ENCODE measurements at places on chromosomes 13 and 19.

GRCh38 chr13:79423801-79424642, 18.0 kb upstream of the RBM26 start:
- H3K27me3 ChIP-seq = no peaks in the 10 kb centered on the region
- H3K27ac ChIP-seq = no peak overlapping the region
- H3K4me1 ChIP-seq = no peaks in the 10 kb centered on the region
- H3K36me3 ChIP-seq = no peaks in the 10 kb centered on the region
- no peak for DNase-seq
- no peak overlapping the region for H3K4me3 ChIP-seq

DNA sequence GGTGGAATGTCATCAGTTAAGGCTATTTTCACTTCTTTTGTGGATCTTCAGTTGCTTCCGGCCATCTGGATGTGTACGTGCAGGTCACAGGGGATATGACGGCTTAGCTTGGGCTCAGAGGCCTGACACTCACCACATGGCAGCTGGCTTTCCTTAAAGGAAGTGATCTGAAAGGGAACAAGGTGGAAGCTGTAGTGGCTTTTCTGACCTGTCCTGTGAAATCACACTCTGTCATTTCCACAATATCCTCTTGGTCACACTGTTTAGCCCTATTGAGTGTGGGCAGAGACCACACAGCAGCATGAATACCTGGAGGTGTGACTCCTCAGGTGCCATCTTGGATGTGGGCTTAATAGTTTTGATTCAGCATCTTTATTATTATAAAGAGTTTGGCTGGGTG, 4.5 kb upstream of the BAX start:
- H3K4me3 ChIP-seq = no peak overlapping the region
- no peaks in the 10 kb centered on the region for H3K27me3 ChIP-seq
- peaks cover 4% of the 10 kb centered on the region for H3K4me1 ChIP-seq
- no peaks in the 10 kb centered on the region for H3K36me3 ChIP-seq
- no peak for DNase-seq

DNA sequence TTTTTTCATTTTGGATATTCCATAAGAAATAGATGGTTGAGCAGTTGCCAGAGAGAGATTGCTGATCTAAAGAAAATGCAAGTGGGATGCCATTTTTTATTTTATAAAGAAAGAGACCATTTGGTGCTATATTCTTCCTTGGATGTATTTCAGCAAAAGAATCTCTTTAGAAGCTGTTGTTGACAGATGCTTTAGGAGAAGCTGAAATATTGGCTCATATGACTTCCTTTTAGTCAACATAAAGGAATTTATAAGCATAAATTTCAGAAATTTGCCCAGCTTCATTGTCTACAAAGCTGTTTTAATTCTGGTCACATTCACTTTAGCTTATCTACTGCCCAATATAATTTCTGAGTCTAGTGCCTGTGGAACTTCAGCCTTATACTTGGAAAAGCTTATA, 36.9 kb downstream of the POLR1D start:
- DNase-seq = no peak
- no peak overlapping the region for H3K27ac ChIP-seq
- no peak overlapping the region for H3K4me3 ChIP-seq
- H3K4me1 ChIP-seq = no peaks in the 10 kb centered on the region
- H3K27me3 ChIP-seq = no peaks in the 10 kb centered on the region

GRCh38 chr19:31908080-31908479, 437.3 kb upstream of the ZNF507 start:
- H3K4me3 ChIP-seq = no peak overlapping the region
- H3K27me3 ChIP-seq = peaks cover 10% of the 10 kb centered on the region
- no peaks in the 10 kb centered on the region for H3K36me3 ChIP-seq
- no peak for DNase-seq
- no peak overlapping the region for H3K27ac ChIP-seq

- H3K27ac ChIP-seq = no peak overlapping the region
- no peaks in the 10 kb centered on the region for H3K27me3 ChIP-seq
- no peak for DNase-seq
- H3K36me3 ChIP-seq = no peaks in the 10 kb centered on the region
Measured at GRCh38 chr19:824885-825284, 2.8 kb upstream of the AZU1 start.

DNA sequence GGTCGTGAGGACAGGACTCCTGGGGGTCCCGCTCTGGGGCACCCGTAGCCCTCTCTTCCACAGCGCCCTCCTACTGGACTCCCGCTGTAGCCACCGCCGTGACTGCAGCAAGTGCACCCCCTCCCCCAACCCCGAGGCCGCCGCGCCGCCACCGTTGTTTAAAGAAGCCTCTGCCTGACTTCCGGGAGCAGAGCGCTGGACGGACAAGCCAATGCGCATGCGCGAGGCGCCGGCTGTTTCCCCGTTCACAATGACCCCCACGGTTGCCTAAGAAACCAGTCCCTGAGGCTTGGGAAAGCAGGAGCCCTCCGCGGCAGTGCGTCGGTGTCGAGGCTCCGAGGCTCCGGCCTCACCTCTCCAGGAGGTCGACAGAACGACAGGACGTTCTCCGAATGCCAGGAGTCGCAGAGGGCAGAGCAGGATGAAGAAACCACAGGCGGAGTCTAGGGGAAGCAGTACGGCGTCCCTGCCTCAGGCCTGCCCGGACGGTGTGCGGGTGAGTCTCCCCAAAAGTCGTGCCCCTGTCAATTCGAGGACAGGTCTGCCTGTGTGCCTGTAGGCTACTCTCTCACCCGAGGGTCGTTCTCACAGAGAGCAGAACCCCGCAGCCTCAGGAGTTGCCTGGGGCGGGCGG, 70.5 kb upstream of the ZNF420 start:
- H3K4me3 ChIP-seq = no peak overlapping the region
- no peak for DNase-seq
- H3K27me3 ChIP-seq = no peaks in the 10 kb centered on the region
- no peaks in the 10 kb centered on the region for H3K4me1 ChIP-seq
- no peak overlapping the region for H3K27ac ChIP-seq

DNA sequence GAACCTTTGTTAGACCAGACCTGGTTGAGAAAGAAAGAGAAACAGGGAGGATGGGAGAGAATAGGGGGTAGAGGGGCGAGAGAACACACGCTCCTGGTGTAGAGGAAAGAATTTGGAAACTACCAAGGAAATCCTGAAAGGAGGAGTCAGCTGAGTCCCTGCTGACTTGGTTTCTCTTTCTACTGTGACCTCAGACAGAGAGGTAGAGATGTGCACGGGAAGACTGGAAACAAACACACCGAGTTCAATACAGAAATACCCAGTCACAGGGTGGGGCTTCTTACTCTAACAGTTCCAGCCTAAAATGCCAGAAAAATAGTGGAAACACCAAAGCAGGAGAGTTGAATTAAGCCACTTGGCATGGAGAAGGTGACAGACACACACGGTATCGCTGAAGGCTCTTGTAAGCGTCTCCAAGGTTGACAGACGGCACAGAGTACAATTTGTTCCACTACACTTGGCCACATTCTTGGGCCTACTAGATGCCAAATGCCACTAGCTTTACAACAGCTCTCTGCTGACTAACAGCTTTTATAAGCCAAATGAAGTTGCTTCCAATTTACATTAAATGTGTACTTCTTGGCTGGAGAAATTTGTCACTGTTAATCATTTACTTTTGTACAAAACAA, 28.1 kb downstream of the LATS2 start:
- peak overlapping the region; percentile 44 for H3K27ac ChIP-seq
- no peak for DNase-seq
- peaks cover 19% of the 10 kb centered on the region for H3K36me3 ChIP-seq
- H3K4me3 ChIP-seq = no peak overlapping the region

- H3K36me3 ChIP-seq = peaks cover 14% of the 10 kb centered on the region
- H3K4me3 ChIP-seq = peak overlapping the region; percentile 95
- H3K27me3 ChIP-seq = peaks cover 28% of the 10 kb centered on the region
- H3K4me1 ChIP-seq = peaks cover 9% of the 10 kb centered on the region
Measured at GRCh38 chr19:38386971-38387549, 774 bp downstream of the GGN start.

GRCh38 chr19:3855320-3855719, 13.5 kb downstream of the ZFR2 start:
- DNase-seq = no peak
- H3K27ac ChIP-seq = no peak overlapping the region
- no peaks in the 10 kb centered on the region for H3K4me1 ChIP-seq
- H3K4me3 ChIP-seq = no peak overlapping the region

- no peaks in the 10 kb centered on the region for H3K36me3 ChIP-seq
- H3K4me1 ChIP-seq = peaks cover 25% of the 10 kb centered on the region
- peaks cover 6% of the 10 kb centered on the region for H3K27me3 ChIP-seq
- peak; percentile 75 for DNase-seq
Measured at GRCh38 chr13:21060338-21061028, 903 bp downstream of the LATS2 start.

GRCh38 chr13:109485136-109485794, 301.1 kb downstream of the IRS2 start:
- no peaks in the 10 kb centered on the region for H3K36me3 ChIP-seq
- no peaks in the 10 kb centered on the region for H3K27me3 ChIP-seq
- H3K27ac ChIP-seq = no peak overlapping the region
- H3K4me3 ChIP-seq = no peak overlapping the region
- no peak for DNase-seq
- no peaks in the 10 kb centered on the region for H3K4me1 ChIP-seq

GRCh38 chr19:23512151-23512925, 117.1 kb upstream of the ZNF91 start:
- H3K27ac ChIP-seq = no peak overlapping the region
- no peaks in the 10 kb centered on the region for H3K36me3 ChIP-seq
- no peak for DNase-seq

DNA sequence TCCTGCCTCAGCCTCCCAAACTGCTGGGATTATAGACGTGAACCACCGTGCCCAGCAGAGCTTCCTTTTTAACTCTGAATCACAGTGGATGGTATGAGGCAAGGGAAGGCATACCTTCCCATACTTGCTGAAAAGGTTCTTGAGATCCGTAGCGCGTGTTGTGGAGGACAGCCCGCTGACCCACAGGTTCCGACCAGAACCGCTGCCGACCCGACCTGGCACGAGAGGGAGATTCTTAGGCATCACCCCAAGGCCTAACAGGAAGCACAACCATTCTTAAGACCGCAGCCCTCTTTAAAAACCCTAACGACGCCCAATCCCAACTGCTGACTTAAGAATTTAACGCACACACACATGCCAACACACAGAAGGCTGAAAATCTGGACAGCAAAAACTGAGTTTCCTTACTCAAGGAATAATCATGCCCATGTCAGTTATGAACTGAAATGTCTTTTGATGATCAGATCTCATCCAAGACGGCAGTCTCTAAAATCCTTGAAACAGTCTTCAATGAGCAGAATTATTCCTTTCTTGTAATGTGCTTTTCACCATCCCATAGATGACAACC, 12.6 kb downstream of the SAFB2 start:
- no peak for DNase-seq
- H3K4me3 ChIP-seq = no peak overlapping the region
- H3K27ac ChIP-seq = no peak overlapping the region
- no peaks in the 10 kb centered on the region for H3K27me3 ChIP-seq

DNA sequence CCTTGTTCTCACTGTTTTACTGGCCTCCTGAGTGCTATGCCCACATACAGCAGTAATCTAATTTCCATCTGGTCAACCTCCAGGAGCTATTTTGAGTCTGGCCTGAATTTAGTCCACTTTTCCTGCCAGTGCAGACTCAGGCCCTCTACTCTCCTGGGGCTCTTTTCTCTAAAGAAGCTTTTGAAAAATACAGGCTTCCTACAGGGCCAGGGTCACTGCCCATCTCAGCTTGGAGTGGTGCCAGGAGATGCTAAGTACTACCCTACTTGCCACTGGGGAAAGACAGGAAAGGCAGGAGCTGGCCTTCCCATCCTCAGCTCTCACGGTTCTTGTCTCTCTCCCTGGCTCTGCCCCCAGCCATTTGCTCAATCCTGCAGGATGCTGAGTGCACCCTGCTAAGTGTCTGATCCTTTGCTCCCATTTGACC, 101.7 kb upstream of the SERP2 start:
- peaks cover 10% of the 10 kb centered on the region for H3K27me3 ChIP-seq
- no peaks in the 10 kb centered on the region for H3K36me3 ChIP-seq
- H3K27ac ChIP-seq = no peak overlapping the region
- no peak for DNase-seq
- H3K4me1 ChIP-seq = peaks cover 30% of the 10 kb centered on the region
- H3K4me3 ChIP-seq = no peak overlapping the region

DNA sequence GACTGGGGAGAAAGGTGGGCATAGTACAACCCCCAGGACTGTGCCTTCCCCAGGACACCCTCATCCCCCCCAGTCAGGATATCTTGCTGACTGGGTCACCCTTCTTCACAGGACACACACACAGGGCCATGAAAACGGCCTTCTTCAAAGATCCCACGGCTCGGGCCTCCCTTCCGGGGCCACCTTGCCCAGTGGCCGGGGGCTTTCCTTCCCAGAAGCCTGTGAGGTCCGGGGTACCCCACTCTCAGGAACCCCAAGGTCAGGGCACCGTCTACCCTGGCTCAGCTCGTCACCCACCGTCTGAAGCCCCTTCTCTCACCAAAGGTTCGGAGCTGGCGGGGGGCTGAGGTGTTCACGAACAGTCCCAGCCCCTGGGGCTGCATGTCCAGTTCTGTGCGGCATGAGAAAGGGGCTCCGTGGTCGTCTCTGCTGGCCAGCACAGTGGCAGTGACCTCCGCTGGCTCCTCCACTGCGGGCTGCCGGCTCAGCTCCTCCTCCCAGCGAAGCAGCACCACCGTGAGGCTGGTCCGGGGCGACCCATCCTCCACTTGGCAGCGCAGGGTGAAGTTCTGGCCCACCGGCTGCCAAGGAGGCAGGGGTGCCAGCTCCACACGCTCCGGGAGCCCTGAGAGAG, 2.1 kb upstream of the RAVER1 start:
- H3K4me3 ChIP-seq = no peak overlapping the region
- no peak overlapping the region for H3K27ac ChIP-seq
- DNase-seq = no peak
- peaks cover 13% of the 10 kb centered on the region for H3K4me1 ChIP-seq

- DNase-seq = no peak
- no peaks in the 10 kb centered on the region for H3K36me3 ChIP-seq
- H3K27me3 ChIP-seq = no peaks in the 10 kb centered on the region
- no peaks in the 10 kb centered on the region for H3K4me1 ChIP-seq
- no peak overlapping the region for H3K27ac ChIP-seq
Measured at GRCh38 chr19:7980168-7980567, 25.3 kb downstream of the ELAVL1 start.

- no peaks in the 10 kb centered on the region for H3K27me3 ChIP-seq
- no peak overlapping the region for H3K27ac ChIP-seq
- no peak for DNase-seq
- H3K36me3 ChIP-seq = peaks cover 5% of the 10 kb centered on the region
Measured at GRCh38 chr13:100461309-100462030, 127.1 kb downstream of the GGACT start.

DNA sequence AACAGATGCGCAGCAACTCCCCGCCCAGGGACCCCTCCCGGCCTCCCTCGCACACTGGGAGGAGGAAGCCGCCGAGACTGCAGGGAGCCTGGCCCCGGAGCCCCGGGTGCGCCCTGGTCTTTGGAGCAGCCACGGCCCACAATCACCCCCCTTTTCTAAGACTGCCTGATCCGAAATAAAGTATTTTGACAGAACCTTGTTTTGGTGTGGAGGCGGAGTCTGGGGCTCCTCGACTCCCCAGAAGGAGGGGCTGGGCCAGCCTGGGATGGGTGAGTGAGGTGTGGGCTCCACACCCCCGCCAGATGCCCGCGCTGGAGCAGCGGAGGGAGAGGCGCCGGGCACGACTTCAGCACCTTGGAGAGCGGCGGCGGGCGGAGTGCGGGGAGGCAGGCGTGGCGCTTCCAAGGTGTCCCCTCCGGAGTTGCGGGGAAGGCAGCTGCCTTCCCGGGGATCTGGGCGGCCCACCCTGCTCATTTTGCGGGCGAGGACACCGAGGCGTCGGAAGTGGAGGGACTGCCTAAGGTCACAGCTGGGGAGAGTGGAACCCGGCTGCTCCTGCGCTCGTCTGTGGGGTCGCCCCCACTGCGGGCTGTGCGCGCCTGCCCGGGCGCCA, 9.4 kb downstream of the SIRT6 start:
- no peak overlapping the region for H3K4me3 ChIP-seq
- peak; percentile 83 for DNase-seq
- H3K36me3 ChIP-seq = no peaks in the 10 kb centered on the region
- H3K4me1 ChIP-seq = no peaks in the 10 kb centered on the region
- no peak overlapping the region for H3K27ac ChIP-seq
- H3K27me3 ChIP-seq = peaks cover 29% of the 10 kb centered on the region

Data from type B pancreatic cell (in vitro differentiated cells).